DMS79 (cell line): ENCODE measurements at places on chromosomes 13 and 19.

- no peak for DNase-seq
Observed at GRCh38 chr13:81779876-81780275, 1439.0 kb upstream of the SPRY2 start.

DNA sequence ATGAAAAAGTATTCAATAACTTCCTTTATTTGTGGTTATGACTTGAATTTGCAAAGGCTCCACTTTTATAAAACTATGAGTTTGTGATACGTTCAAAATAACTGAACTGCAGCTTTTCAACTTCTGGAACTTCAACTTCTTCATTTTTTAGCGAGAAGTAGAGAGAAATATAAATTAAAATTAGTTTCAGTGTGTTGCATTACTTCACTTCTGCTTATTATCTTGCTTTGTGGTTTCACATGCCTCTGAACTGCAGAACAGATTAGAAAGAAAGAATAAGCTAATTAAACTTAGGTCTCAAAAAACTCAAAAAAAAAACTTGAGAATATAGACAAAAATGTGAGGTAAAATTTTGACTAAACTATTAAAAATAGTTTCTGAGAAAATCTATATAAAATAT is 1073.4 kb downstream of the PCDH17 start:
- no peak for DNase-seq

DNA sequence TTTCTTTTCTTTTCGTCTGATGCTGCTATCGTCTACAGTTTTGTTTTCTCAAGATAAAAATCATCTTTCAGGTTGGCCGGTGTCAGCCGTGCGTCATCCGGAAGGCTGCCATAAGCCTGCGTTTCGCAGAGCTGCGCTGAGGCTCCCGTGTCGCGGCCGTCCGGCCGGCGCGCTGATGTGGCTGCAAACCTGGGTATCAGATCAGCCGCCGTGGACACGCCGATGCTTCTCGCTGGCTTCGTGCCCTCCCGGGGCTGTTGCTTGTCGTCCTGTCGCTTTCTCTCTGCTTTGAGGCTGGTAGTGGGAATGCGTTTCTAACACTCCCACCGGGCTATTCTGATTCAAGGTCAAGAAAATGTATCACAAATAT is 45.9 kb upstream of the TFDP1 start:
- DNase-seq, result no peak

DNA sequence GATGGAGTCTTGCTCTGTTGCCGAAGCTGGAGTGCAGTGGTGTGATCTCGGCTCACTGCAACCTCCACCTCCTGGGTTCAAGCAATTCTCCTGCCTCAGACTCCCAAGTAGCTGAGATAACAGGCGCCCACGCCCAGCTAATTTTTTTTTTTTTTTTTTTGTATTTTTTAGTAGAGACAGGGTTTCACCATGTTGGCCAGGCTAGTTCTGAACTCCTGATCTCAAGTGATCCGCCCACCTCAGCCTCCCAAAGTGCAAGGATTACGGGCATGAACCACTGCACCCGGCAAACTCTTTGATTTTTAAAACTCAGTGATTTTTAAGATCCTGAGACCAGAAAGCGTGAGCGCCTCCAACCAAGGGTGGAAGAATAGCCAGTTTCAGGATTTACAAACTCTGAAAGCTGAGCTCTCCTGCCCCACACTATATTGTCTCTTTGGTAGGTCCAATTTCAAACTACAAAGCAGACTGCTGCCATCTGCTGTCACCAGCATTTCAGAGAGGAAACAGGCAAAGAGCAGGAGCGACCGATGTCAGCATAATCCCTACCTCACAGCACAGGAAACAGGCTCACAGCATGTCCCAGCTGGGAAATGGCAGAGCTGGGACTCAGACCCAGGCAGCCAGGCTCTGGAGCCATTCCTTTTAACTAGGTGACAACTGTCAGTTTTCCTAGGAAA is 9.2 kb downstream of the NOSIP start:
- no peak for DNase-seq

GRCh38 chr19:13963603-13964105 is 11.3 kb downstream of the DCAF15 start:
- DNase-seq, result no peak

- DNase-seq, result peak; percentile 47
Observed at GRCh38 chr13:44112700-44113329, 233.1 kb downstream of the LACC1 start.

GRCh38 chr13:27199696-27200095 is 28.1 kb upstream of the USP12 start:
- DNase-seq, result no peak

- peak; percentile 3 for DNase-seq
Observed at GRCh38 chr13:20197361-20197834, 4.7 kb upstream of the GJB2 start.

DNA sequence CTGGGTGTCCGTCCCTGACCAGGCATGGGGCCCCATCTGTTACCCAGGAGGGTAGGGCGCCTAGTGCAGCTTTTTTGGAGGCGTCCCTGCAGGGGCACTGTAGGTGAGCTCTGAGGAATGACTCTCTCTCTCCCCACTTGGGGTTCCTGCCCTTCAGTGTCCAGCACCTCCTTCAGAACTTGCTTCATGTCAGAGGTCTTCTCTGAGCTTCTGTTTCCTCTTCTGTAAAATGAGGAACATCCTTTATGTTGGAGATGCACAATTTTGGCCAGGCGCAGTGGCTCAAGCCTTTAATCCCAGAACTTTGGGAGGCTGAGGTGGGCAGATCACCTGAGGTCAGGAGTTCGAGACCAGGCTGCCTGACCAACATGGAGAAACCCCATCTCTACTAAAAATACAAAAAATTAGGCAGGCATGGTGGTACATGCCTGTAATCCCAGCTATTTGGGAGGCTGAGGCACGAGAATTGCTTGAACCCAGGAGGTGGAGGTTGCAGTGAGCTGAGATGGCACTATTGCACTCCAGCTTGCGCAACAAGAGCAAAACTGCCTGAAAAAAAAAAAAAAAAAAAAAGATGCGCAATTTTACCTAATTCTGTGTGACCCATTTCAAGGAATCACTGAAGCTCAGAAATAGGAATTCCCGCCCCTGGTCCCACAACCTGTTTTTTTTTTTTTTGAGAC is 15.2 kb upstream of the PIK3R2 start:
- DNase-seq, result no peak

- no peak for DNase-seq
Observed at GRCh38 chr19:873084-873483, 13.6 kb downstream of the CFD start.

- DNase-seq, result peak; percentile 72
Observed at GRCh38 chr19:35869327-35870123, 1.2 kb downstream of the APLP1 start.

DNA sequence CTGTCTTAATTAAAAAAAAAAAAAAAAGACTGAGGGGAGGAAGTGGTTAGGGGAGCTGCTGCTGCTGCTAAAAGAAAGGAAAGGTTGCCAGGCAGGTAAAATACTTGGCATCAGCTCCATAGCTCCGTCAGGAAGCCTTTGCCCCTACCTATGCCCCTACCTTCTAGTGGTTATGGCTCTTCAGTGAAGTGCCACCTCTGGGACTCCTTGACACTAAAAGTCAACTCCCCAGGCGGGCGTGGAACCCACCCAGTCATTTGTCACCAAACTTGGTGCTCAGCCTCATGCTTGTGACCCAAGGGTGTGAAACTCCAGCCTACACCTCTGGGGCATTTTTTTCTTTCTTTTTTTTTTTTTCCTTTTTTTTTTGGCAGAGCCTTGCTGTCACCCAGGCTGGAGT is 4.9 kb upstream of the NECTIN2 start:
- no peak for DNase-seq
